Right lobe of liver (tissue), 6 donors: ENCODE measurements at places on chromosomes 13 and 19.
A peak's percentile ranks its signal among the peaks of the same experiment; 100 is the strongest.

DNA sequence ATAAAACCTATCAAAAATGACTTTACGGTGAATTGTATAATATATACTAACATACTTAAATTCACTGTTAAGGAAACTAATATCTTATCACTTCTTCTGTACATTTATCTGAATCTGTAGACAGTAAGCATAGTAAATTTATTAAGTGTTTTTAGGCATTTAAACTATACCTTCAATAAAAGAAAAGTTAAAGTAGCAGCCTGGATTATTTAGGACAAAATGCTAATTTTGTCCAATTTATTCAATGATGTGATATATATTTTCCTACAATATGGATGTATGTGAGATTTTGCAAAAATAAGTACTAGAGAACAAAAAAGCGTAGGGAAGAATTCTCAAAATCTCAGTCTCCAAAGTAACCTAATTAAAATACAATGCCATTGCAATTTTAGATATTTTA is 299.9 kb downstream of the GPC5 start:
- DNase-seq: no peak

DNA sequence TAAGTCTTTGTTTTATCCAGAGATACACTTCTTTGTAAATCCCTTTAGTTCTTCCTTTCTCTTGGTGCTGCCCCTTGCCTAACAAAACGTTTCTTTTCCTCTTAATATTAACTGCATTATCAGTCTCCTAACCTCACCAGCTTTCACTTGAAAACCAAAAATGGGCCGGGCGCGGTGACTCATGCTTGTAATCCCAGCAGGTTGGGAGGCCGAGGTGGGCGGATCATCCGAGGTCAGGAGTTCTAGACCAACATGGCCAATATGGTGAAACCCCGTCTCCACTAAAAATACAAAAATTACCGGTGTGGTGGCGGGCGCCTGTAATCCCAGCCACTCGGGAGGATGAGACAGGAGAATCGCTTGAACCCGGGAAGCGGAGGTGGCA is 329.8 kb upstream of the MIR17HG start:
- DNase-seq: peak; percentile 48

DNA sequence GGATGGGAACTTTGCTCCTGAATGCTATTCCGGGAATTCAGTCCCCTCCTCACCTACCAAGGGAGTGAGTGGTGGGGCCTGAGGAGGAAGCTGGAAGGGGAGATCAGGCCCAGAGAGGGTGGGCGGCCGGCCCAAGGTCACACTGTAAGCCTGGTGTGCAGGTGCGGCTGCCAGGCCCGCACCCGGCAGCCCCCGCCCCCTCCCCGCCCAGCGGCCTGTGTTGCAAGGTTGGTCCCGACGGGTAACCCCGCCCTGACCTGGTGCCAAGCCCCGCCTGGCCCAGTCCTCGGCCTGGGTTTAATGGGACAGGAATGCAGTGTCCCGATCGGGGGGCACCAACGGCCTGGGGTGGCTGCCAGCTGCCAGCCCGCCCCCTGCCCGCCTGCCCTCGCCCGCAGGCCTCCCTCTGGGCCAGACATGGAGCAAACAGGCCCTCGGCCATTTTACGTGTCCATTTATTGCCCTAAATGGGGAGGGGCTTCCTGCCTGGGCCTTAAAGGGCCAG is 5.5 kb downstream of the ZBTB7A start:
- peak; percentile 97 for DNase-seq

DNA sequence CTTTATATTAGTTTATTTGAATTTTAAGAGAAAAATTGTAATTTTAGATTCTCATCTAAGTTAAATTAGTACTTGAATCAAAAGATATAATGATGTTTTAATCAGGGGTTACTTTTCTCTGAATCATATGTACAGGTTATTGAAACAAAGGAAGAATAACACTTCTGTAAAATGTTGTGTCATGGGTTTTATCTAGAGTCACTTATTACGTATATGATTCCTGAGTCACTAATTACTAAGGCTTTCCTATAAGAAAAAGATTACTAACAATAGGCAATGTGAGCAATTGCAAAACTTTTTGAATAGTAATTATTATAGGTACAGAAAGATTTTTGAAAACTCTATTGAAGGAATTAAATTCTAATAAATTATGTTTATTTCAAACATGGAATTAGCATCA is 99.2 kb upstream of the KLF5 start:
- no peak for DNase-seq

DNA sequence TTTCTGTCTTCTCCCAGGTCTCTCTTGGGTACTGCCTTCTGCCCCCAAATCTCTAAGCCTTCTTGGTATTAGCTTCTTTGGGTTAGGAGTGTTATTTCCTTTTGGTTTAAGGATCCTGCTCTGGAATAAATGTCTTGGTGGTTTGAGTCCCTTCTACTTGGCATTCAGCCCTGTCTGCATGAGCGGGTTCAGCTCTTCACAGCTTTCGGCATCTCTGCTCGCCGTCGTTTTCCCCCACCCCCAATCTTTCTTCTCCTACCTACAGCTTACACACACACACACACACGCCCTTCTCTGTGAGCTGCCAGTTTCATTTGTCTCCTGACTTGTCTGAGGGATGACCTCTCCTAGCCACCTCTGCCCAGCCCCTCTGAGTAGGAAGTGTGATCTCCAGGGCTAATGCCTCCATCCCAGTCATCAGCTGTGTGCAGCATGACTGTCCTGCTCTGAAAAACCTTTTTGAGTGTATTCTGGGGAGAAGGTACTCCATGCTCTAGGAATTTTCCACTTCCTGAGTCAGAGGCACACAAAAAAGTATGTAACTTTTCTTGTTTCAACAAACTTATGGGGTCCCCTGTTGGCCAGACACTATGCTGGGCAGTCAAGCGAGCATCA is 4.7 kb downstream of the CNOT3 start:
- no peak for DNase-seq

- DNase-seq: peak; percentile 65
These were observed 13.5 kb downstream of the ARL11 start for GRCh38 chr13:49641801-49642291.

GRCh38 chr19:9936326-9937000 is at the start of gene OLFM2:
Gene OLFM2 (minus strand): TSS chr19:9936515. CDS start chr19:9936366, 149 bp downstream.
- DNase-seq: peak; percentile 52

- peak; percentile 50 for DNase-seq
These were observed 8.6 kb upstream of the FKRP start for GRCh38 chr19:46737298-46737654.

- DNase-seq: no peak
These were observed 352.7 kb upstream of the SGCG start for GRCh38 chr13:22828081-22828480.

- DNase-seq: no peak
These were observed 11.3 kb downstream of the ZFR2 start for GRCh38 chr19:3857449-3858003.

- DNase-seq: no peak
These were observed 2330.1 kb downstream of the PCDH9 start for GRCh38 chr13:64900039-64900438.

DNA sequence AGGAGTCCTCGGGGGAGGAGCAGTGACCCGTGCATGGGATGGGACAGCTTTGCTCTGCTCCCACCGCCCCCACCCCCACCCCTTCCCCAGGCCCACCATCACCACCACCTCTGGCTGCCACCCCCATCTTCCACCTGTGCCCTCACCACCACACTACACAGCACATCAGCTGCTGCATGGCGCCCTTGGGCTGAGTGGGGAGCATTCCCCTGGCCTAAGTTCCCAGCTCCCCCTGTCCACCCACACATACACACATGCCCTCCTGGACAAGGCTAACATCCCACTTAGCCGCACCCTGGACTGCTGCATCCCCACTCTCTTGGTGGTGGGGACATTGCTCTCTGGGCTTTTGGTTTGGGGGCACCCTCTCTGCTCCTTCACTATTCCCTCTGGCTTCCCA is 46.2 kb upstream of the SGCG start:
- no peak for DNase-seq

DNA sequence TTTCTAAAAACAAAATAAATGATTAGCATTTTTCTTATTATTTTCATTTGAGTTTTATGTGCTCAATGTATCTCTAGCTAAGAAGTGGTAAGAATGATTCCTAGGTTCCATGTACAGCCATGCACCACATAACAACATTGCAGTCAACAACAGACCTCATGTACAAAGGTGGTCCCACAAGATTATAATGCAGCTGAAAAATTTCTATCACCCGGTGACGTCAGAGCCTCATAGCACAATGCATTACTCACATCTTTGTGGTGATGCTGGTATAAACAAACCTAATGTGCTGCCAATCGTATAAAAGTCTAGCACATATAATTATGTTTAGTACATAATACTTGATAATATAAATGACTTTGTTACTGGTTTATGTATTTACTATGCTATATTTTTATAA is 120.5 kb downstream of the SLC7A1 start:
- no peak for DNase-seq

GRCh38 chr19:43362179-43362578 is 8.7 kb downstream of the CD177 start:
- DNase-seq: no peak

DNA sequence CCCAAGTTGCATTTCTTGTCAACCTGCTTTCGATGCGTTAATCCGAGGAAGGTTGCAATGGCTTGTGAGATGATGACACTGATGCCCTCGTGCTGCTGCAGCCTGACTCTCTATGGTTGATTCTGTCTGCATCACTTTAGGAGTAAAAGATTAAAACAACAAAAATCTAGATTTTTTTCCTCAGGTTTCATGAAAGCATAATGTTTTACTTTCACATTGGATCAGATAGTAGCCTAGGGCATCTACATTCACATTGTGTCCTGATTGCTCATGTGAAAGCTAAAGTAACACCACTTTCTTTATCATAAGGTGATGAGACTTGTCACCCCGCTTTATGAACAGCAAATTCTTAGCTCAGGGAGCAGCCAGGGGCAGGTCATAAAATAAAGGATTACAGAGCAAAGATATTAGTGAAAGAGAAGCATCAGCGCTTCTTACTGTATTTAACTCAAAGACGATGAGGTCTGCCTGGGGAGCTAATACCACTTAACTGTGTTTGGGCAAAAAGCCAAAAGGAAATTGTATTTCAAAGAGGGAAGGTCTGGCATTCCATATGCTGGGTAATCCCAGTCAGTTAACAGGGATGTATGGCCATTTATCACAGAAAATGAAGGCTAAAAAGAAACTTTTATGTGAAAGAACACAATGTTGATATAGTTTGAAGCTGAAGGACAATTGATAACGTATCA is 270.5 kb downstream of the GPC6 start:
- no peak for DNase-seq

- no peak for DNase-seq
These were observed 45.4 kb upstream of the TFDP1 start for GRCh38 chr13:113539176-113539575.

- no peak for DNase-seq
These were observed 6.7 kb upstream of the ONECUT3 start for GRCh38 chr19:1746401-1747284.

DNA sequence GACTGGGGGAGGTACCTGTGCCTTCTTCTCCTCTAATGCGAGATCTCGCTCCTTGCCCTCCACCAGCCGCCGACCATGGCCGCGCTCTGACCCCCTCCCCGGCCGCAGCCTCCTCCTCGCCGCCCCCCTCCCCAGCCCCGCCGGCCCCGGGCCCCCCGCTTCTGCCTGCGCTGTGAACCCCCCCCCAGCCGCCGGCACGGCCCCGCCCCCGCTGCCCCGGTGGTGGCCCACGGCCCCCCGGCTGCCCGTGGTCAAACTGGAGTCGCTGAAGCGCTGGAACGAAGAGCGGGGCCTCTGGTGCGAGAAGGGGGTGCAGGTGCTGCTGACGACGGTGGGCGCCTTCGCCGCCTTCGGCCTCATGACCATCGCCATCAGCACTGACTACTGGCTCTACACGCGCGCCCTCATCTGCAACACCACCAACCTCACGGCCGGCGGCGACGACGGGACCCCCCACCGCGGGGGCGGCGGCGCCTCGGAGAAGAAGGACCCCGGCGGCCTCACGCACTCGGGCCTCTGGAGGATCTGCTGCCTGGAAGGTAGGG is at the start of gene CACNG8:
Gene CACNG8 (plus strand): TSS at position 51 of the 545 bp plus-strand sequence.
- DNase-seq: no peak

DNA sequence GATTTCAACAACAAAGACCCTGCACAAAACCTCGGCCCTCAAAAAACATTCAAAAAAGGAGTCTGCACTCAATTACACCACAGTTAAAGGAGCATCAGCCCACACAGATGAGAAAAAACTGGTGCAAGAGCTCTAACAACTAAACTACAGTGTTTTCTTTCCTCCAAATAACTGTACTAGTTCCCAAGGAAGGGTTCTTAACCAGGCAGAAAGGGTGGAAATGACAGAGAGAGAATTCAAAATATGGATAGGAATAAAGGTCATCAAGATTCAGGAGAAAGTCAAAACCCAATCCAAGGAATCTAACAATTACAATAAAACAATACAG is 176.4 kb upstream of the TRPC4 start:
- DNase-seq: no peak

DNA sequence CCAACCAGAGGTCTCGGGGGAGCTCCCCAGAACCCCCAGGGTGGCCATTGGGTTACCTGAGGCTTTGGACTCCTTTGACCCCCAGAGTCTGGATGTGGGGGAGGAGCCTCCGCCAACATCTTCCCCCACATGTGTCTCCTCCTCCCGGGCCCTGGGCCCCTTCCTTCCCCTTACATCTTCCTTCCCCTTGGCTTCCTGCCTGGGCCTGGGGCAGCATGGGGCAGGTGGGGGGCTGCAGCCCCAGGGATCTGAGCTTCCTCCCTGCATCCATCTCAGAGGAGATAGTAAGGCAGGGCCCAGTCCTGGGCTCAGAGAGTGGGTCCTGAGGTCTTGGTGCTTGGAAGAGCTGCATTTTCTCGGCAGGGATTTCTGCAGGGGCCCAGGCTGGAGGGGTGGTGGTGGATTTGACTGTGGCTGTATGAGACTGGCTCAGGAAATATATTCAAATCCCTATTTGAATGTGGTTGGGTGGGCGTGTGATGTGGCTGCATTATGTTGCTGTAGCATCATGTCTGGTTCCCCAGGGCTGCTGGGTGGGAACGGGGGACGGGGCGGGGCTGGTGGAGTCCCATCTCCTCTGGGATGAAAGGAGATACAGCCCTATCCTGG is 919 bp downstream of the VAV1 start:
- peak; percentile 70 for DNase-seq

DNA sequence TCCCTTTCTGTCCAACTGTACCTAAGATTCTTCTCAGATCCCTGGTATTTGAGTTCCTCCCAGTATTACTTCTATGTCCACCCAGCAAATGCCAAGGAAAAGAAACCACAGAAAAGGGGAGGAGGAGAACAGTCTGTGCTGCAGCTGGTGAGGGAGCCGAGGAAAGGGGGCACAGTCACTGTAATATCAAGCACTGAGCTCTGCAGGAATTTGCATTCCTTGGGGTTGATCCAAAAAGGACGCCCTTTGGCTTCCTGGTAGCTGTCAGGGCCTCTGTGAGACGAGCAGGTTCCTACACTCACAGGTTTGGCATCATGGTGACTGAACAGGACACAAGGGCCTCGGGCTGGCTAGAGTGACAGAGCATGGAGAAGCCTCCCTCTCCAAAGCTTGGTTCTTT is 273.4 kb downstream of the NHLRC3 start:
- DNase-seq: no peak

- DNase-seq: peak; percentile 75
These were observed 190.9 kb downstream of the COL4A1 start for GRCh38 chr13:110116072-110116487.

- DNase-seq: no peak
These were observed 19.6 kb downstream of the RNF6 start for GRCh38 chr13:26202365-26202972.
